CD4-positive, alpha-beta T cell treated with Interferon alpha-2 for 1 hour (primary cell): ENCODE measurements at places on chromosomes 2 and 18.

DNA sequence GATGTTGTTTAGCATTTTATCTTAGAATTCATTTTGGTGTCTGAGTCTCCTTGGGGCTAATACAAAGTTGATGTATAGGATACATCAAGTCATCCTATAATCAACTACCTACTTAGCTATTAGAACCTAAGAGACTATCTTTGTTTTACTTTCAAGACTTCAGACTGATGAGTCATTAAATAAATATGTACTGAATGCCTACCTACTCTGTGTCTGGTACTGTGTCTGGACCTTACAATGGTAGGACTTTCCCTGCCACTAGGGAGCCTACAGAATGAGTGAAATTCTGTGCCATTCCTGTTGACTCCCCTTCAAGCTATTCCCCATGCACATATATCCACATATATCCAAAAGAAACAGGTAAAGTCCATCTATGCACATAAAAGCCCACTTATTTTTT is 114.5 kb downstream of the ERBB4 start:
- DNase-seq: no peak

GRCh38 chr2:36820942-36821605 is 124.6 kb downstream of the VIT start:
- no peak for DNase-seq

DNA sequence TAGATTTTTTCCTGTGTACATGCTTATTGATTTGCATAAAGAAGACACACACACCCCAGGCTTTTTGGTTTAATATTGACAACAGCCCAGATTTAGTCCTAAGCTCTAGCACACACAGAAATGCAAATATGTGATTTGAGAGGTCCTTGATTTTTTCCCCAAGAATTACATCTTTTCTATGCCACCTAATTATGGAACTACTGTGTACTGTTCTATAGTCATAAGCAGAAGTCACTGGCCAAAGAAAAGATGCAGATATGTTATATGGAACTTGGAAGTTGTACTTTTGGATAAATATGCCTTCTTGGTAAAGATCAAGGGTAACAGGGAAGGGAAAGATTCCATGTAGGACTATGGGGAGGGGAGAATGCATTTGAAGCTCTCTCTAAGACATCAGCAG is 105.6 kb downstream of the SETBP1 start:
- DNase-seq: no peak

GRCh38 chr2:146037334-146037870 is 1517.5 kb upstream of the ZEB2 start:
- DNase-seq: no peak

GRCh38 chr18:14124689-14125088 is 7.5 kb downstream of the ZNF519 start:
- DNase-seq: no peak

GRCh38 chr2:119929537-119929936 is 83.3 kb upstream of the EPB41L5 start:
- peak; percentile 85 for DNase-seq

DNA sequence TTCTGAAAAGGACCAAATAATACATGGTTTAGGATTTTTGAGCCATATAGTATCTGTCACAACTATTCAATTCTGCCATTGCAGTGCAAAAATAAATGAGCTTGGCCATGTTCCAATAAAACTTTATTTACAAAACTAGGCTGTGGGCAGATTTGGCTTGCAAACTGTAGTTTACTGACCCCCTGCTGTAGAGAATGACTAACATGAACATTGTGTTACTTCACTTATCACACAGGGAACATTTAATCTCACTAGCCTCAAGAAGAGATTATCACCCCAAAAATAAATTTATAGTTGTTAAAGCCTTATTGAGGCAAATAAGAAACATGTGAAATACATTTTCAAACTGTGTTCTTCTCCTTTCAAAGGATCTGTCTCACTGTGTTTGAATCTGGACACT is 766.2 kb downstream of the MBD2 start:
- DNase-seq: no peak

GRCh38 chr18:53971331-53971730 is 253.1 kb downstream of the MBD2 start:
- DNase-seq: no peak

GRCh38 chr2:241461693-241462677 is 46.4 kb downstream of the STK25 start:
- no peak for DNase-seq

DNA sequence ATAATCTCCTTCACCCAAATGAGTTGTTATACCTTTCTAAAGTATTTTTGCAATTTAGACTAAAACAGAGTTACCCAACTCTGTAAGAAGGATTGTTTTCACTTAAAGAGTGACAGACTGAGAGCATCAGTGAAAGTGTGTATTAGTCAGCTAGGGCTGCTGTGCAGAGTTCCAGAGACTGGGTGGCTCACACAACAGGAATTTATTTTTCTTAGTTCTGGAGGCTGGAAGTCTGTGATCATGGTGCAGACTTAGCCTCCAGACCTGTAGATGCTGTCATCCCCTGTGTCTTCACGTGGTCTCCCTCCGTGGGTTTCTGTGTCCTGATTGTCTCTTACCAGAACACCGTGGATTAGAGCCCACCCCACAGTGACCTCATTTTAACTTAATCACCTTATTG is 40.0 kb downstream of the BCL2L11 start:
- DNase-seq: no peak

DNA sequence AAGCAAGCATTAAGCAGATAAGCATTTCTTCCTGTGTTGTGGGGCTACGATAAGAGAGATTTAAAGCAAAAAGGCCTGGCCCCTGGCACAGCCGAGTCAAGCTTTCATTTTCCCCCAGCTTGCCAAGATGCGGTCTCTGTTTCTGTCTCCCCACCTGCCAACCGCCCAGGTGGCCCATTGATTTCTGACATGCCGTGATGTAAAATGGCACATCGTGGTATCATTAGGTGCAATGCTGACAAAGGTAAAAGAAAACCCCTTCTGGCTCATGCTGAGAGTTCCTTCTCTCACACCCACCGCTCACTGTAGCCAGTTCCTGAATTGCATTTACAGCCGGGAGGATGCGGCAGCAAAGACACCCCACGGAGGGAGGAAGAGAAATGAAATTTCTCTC is 62.8 kb downstream of the BOD1L2 start:
- no peak for DNase-seq

DNA sequence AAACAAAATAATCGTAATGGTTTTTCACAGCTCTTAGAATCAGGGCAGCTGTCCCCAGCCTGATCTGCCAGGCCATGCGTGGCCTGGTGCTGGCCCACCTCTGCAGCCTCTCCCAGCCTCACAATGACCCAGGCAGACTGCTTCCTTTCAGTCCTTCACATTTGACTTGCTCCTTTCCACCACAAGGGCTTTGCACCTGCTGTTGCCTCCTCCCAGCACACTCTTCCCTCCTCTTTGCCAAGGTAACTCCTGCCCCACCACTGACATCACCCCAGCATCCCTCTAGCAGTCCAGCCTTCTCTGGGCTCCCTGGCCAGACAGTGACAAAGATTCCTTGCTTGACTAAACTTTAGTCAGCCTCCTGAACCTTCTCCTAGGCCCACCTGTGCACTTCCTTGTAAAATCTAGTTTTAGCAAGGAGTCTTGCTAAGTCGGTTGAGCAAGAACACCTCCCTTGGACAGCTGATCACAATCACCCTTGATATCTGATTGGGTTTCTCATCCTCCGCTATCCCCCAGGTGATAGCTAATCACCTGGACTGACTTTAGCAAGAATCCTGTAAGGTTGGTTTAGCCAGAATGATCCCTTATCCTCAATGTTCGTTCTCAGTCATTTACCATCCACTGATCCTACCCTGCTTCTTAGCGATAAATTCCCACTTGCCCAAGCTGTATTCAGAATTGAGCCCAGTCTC is 16.2 kb upstream of the RAB11FIP5 start:
- no peak for DNase-seq

DNA sequence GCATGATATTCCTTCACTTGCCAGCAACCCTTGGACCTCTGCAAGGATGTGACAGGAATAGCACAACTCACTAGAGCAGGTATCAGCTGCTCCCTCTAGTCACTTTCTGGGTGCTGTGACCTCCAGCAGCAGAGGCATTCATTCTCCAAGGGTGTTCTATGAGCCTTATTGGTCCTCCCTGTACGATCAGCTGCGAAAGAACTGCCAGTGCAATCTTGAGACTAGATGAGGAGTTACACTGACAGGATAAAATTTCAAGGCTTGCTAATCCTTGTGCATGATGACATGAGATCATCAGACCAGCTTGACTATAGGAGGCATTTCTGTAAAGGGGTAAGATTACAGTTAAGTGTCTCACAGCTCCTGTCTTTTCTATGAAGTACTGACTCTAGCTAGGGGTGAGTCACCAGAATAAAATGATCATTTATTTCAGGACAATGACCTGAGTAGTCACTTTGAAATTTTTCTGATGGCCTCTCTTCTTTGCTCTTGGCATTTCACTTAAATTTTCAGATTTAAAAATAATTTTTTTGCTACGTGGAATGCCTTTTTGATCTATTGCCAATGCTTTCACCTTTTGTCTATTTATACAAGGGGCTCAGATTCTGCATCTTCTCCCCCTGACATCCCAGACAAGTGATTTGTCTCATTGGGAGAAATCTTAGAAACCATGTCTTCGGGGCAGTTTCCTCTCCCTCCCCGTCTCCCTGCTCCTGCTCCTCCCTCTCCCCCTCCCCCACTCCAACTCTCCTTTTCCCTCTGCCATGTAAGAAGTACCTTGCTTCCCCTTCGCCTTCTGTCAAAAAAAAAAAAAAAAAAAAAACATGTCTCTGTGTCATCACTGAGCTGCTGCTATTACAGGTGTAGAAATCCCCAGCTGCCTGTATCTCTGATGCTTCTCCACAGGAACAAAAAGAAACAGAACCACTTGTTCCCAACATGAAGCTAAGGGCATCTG is 49.2 kb upstream of the FRZB start:
- DNase-seq: no peak

- DNase-seq: no peak
Observed at GRCh38 chr2:43193652-43194120, 32.7 kb downstream of the ZFP36L2 start.

DNA sequence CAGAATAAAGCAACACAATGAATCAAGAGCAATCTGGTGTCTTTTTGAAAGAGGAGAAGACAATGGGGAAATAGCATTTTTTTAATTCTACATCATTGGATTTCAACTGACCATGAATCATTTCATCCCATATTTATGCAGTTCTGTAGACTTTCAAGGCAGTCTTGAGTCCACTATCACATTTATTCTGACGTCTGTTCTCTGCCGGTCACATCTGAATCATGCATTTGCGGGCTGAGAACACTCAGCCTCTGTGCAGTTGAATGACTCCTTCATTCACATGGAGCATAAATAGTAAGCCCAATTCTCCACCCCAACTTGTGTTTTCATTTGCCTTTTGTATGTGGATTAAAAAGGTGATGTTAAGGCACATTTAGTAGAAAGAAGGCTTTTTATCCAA is 128.2 kb downstream of the AKAIN1 start:
- no peak for DNase-seq

GRCh38 chr2:176639671-176640070 is 370.4 kb downstream of the MTX2 start:
- no peak for DNase-seq

GRCh38 chr2:130728007-130728454 is 839 bp upstream of the GPR148 start:
- DNase-seq: peak; percentile 20

GRCh38 chr2:201448061-201448460 is 3.2 kb downstream of the TRAK2 start:
- no peak for DNase-seq

- DNase-seq: no peak
Observed at GRCh38 chr2:223386984-223387383, 215.2 kb downstream of the SCG2 start.

GRCh38 chr2:241863536-241863954 is 4.9 kb upstream of the PDCD1 start:
- peak; percentile 60 for DNase-seq

- no peak for DNase-seq
Observed at GRCh38 chr2:158766524-158766923, 28.6 kb upstream of the DAPL1 start.
